ENCODE measurements at places on chromosomes 7 and 10.

DNA sequence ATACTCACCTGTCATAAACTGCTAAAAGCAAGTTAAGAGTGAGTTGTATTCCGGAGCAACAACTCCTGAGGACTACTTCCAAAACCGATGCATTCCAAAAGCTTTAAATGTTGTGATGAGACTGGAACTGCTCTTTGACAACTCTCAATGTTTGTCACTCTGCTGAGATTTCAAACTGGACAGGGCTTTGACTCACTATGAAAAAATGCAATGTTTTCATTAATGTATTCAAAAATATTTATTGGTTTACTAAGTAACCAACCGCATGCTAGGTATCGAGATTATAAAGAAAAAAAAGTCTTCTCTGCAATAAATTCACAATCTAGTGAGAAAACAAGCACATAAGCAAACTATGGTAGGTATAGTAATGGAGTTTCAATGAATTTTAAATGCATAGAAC, 107.9 kb upstream of the GNAI1 start:
- DNase-seq = no peak

DNA sequence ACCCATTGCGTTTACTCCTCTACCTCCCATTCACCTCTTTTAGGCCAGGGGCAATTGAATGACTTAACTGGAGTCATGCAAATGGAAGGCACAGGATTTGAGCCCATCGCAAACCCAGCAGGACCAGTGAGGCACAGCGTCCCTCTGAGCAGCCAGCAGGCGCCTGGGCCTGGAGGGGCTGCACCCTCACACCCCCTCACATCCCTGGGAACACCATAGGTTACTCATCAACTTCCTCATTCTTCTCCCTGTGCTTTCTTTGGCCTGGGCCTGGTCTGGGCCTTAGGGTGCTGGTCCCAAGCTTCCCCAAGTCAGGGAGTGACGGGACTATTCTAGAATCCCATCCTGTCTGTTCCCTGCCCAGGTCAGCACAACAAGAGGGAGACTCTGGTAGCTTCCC, 169.4 kb upstream of the EEPD1 start:
- DNase-seq = no peak

- DNase-seq = no peak
Observed at GRCh38 chr7:16626388-16626787, 19.2 kb downstream of the ANKMY2 start.

DNA sequence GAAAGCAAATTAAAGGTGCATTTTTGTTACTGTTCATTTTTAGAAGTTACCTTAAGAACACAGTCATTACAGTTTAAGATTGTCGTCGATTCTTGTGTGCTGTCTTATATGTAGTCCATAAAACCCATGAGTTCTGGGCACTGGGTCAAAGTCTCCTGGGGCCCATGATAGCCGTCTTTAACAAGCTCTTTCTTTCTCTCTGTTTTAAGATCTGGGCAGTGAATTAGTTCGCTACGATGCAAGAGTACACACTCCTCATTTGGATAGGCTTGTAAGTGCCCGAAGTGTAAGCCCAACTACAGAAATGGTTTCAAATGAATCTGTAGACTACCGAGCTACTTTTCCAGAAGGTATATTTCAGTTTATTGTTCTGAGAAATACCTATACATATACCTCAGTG, 90.7 kb upstream of the CAPZA2 start:
- no peak for DNase-seq

GRCh38 chr10:46048152-46048551, 2.1 kb upstream of the MSMB start:
- no peak for DNase-seq

DNA sequence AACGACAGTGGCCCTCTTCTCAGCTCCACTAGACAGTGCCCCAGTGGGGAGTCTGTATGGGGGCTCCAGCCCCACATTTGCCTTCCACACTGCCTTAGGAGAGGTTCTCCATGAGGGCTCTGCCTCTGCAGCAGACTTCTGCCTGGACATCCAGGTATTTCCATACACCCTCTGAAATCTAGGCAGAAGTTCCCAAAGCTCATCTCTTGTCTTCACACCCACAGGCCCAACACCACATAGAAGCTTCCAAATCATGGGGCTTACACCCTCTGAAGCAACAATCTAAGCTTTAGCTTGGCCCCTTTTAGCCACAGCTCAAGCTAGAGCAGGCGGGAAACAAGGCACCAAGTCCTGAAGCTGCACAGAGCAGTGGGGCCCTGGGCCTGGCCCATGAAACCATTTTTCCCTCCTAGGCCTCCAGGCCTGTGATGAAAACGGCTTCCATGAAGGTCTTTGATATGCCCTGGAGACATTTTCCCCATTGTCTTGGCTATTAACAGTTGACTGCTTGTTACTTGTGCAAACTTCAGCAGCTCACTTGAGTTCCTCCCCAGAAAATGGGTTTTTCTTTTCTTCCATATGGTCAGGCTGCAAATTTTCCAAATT, 89.2 kb downstream of the KBTBD2 start:
- DNase-seq = no peak

- DNase-seq = no peak
Observed at GRCh38 chr10:70169011-70169410, 1.3 kb downstream of the SAR1A start.

GRCh38 chr7:16712916-16713315, 40.6 kb upstream of the TSPAN13 start:
- DNase-seq = peak; percentile 84

- DNase-seq = no peak
Observed at GRCh38 chr7:39128287-39128843, 150.7 kb downstream of the POU6F2 start.

- no peak for DNase-seq
Observed at GRCh38 chr7:150787321-150788281, 12.6 kb downstream of the TMEM176B start.

- DNase-seq = no peak
Observed at GRCh38 chr7:41244246-41244645, 458.6 kb downstream of the INHBA start.

GRCh38 chr7:124032369-124033094, at the start of gene TMEM229A:
Gene TMEM229A, minus strand, starts transcription at chr7:124033067. Its CDS starts 64 bp downstream, at chr7:124033003.
- DNase-seq = no peak

GRCh38 chr7:17822547-17823173, 117.6 kb downstream of the SNX13 start:
- DNase-seq = no peak

DNA sequence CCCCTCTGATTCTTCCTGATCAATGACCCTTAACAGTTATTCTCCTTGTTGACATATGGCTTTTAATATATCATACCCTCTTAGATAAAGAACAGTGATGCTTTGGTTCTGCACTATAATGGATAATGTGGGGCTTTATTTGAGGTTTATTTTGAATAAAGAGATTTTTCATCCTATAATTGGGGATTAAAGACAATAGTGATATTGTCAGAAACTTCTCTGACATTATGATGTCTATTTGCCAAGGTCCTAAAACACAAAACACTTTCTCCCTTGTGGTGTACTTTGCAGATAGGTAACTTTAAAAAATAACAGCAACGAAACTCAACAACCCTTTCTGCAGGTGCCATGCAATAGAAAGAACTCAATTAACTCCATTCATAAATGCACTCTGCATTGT, 243.6 kb upstream of the RHOBTB1 start:
- DNase-seq = no peak

GRCh38 chr7:100166317-100166940, 2.0 kb downstream of the GAL3ST4 start:
- DNase-seq = no peak

GRCh38 chr7:151717415-151717814, 159.5 kb downstream of the PRKAG2 start:
- DNase-seq = peak; percentile 42

- DNase-seq = no peak
Observed at GRCh38 chr7:155702616-155703015, 58.2 kb downstream of the RBM33 start.

DNA sequence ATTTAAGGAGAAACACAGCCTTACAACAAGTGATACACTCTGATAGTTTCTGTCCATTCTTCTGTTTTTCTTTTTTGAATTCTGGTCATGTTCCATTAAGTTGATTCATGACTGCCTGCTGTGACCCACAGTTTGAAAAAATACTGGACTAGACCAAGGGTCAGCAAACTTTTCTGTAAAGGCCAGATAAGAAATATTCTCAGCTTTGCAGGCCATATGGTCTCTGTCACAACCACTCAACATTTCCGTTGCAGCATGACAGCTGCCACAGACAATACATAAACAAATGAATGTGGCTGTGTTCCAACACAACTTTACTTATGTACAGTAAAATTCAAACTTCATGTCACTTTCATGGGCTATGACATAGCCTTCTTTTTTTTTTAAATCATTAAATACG, 156.7 kb downstream of the PLXNA4 start:
- no peak for DNase-seq

GRCh38 chr7:3025616-3026015, 18.1 kb downstream of the CARD11 start:
- DNase-seq = no peak

- DNase-seq = no peak
Observed at GRCh38 chr10:71479831-71480230, 83.1 kb downstream of the CDH23 start.

GRCh38 chr7:99195867-99196266, 12.0 kb downstream of the KPNA7 start:
- no peak for DNase-seq

GRCh38 chr7:279821-280220, 10.1 kb upstream of the FOXL3 start:
- no peak for DNase-seq

GRCh38 chr7:10104292-10104691, 869.4 kb upstream of the PHF14 start:
- no peak for DNase-seq

- no peak for DNase-seq
Observed at GRCh38 chr10:31606841-31607240, 287.8 kb downstream of the ZEB1 start.

DNA sequence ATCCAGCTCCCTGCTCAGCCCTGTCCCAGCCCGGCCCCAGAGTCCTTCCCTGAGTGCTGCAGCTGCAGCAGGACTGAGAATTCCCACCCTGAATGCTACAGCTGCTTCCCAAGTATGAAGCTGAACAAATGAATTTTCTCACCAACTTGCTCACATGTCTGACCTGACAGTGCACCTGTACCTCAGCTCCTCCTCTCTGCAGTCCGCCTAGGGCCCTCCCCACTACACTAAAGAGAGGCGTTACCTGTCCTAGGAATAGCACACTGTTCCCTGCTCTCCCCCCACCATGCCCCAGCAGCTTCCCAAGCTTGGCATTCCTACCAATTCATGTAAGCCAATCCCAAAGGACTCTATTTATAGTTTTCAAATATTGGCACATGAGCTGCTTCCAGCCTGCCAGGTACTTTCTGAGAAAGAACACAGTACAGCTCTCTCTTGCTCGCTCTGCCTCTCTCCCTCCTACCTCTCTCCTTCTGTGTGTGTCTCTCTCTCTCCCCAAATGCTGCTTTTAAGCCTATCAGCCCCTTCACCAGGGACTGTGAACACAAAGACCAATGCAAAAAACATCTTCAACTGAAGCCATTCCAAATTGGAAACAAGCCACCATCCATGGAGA, 400.1 kb downstream of the TNS3 start:
- DNase-seq = no peak

GRCh38 chr7:99098824-99099498, 44.9 kb downstream of the SMURF1 start:
- DNase-seq = no peak

- no peak for DNase-seq
Observed at GRCh38 chr10:31158011-31158658, 126.5 kb upstream of the ZNF438 start.

DNA sequence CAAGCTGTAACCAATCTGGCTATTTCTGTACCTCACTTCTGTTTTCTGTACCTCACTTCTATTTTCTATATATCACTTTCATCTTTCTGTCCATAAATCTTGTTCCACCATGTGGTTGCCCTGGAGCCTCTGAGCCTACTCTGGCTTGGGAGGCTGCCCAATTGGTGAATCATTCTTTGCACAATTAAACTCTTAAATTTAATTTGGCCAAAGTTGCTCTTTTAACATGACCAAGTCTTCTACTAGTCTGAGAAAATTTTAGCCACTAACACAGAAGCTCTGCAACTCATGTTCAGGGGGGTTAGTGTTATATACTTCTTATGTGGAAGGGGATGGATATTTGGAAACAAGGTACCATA, 503.5 kb downstream of the KIF20B start:
- no peak for DNase-seq

DNA sequence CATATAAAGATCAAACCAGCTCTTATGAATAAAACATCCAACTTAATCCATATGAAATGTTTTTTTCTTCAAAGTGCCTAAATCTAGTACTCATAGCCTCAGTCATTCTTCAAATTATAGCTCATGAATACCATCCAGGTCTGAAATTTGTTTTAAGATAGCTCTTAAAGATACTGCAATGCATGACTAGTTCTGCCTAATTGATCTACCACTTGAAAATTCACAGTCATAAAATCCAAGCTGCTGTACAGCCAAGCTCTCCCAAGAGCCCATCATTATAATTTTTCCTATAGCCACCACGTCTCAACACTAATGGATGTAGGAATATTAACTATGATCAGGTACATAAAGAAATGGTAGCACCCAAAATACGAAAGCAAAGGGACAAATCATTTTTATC, 87.9 kb upstream of the RNF148 start:
- no peak for DNase-seq

DNA sequence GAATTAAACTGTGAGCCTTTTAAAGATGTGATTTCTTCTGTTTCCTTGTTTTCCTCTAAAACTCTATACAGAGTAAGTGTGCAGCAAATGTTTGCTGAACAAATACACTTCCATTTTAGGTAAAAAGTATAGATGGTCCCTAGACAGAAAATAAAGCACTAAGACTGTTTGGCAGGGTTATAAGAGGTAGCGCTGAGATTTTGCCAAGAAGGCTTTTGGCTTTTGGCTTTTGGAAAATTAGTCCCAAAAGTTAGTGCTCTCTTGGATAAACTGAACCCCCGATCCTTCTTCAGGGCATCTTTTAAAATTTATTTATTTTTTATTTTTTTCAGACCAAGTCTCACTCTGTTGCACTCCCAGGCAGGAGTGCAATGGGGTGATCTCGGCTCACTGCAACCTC, 175.7 kb upstream of the NRP1 start:
- DNase-seq = no peak

GRCh38 chr7:116687801-116688201, 15.8 kb downstream of the MET start:
- DNase-seq = peak; percentile 74

- DNase-seq = no peak
Observed at GRCh38 chr10:26488344-26488743, 50.2 kb downstream of the APBB1IP start.

- peak; percentile 93 for DNase-seq
Observed at GRCh38 chr10:11685787-11686218, 56.4 kb upstream of the ECHDC3 start.

Data from kidney glomerular epithelial cell (primary cell).